ENCODE measurements at places on chromosomes 2 and 18. TPM values are rescaled to one million over a fixed set of nuclear protein-coding genes. Genes with fewer than 3 reads are reported as not detected.

DNA sequence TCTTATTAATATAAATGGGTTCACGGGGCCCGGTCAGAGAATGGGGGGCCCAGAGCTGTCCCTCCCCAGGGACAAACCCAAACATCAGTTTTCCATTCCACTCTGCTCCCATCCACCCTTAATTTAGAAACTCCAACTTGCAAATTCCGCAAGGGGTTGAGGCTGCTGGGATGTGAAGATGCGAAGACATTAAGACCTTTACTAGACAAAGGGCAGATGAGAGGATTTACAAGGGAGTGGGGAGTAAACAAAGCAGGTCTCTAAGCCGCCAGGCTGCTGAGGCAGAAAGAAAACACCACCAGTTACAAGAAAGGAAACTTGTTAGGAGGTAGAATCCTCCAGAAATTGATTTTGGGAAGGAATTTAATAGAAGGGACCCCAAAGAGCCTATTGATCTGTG lies 33.1 kb downstream of the MARCO start:
- no peak for DNase-seq
- no peaks in the 10 kb centered on the region for H3K4me1 ChIP-seq
- H3K4me3 ChIP-seq: no peak overlapping the region
- H3K27me3 ChIP-seq: peaks cover 8% of the 10 kb centered on the region
- no peaks in the 10 kb centered on the region for H3K36me3 ChIP-seq

GRCh38 chr2:213723707-213724106 lies 439.4 kb downstream of the SPAG16 start:
- no peak for DNase-seq
- no peaks in the 10 kb centered on the region for H3K27me3 ChIP-seq
- no peak overlapping the region for H3K27ac ChIP-seq
- no peak overlapping the region for H3K4me3 ChIP-seq
- no peaks in the 10 kb centered on the region for H3K4me1 ChIP-seq

DNA sequence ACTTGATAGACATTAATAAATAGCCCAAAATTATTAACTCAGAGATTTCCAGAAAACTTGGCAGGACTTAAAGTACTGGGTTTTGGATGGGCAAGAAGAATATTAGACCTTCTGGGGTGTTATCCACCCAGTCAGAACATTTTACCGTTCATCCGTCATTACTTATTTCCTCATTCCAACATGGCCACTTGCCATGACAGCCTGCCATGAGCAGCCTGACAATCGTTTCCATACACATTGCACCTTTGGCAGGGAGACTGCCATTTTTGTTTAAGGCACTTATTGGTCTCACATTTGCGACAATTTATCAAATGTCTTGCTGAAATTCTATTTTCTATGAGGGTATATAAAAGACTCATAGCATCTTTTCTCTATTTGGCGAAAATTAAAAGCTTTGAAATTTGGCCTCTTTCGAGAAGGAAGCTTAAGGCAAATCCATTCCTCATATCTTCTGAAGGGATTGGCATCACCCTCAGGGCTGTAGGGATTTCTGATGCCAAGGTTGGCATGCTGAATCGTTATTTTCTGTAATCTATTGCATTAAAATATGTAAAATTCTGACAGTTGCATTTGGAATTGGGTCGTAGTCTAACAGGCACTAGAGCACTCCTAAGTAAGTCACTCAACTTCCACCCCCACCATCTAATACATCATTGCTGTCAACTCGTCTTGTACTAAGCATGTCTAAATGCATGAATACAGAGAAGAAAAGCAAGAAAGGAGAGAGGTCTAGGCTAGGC lies 406.3 kb upstream of the PIK3C3 start:
- no peak overlapping the region for H3K4me3 ChIP-seq
- no peak for DNase-seq
- no peak overlapping the region for H3K27ac ChIP-seq
- H3K4me1 ChIP-seq: no peaks in the 10 kb centered on the region

GRCh38 chr2:82062463-82062862 lies 1757.9 kb upstream of the LRRTM1 start:
- no peak for DNase-seq
- H3K4me1 ChIP-seq: no peaks in the 10 kb centered on the region
- no peak overlapping the region for H3K4me3 ChIP-seq
- H3K27me3 ChIP-seq: no peaks in the 10 kb centered on the region
- H3K36me3 ChIP-seq: no peaks in the 10 kb centered on the region

DNA sequence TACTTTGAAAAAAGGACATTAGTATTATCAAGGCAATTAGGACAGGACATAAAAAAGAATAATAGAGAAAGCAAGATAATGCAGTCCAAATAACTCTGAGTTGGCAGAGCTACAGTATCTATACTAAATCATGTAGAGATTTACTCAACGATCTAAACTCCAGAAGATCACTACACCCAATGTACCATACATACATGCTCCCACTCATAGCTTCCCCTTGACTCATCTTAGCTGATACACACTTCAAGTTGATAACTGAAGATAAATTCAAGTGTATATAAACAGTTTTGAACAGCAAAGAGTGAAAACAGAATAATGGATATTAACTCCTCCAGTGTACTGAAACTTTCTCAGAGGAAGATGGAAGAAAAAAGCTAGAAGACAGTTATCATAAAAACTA lies 78.5 kb downstream of the SESTD1 start:
- DNase-seq: no peak
- peaks cover 39% of the 10 kb centered on the region for H3K4me1 ChIP-seq
- H3K27me3 ChIP-seq: no peaks in the 10 kb centered on the region

DNA sequence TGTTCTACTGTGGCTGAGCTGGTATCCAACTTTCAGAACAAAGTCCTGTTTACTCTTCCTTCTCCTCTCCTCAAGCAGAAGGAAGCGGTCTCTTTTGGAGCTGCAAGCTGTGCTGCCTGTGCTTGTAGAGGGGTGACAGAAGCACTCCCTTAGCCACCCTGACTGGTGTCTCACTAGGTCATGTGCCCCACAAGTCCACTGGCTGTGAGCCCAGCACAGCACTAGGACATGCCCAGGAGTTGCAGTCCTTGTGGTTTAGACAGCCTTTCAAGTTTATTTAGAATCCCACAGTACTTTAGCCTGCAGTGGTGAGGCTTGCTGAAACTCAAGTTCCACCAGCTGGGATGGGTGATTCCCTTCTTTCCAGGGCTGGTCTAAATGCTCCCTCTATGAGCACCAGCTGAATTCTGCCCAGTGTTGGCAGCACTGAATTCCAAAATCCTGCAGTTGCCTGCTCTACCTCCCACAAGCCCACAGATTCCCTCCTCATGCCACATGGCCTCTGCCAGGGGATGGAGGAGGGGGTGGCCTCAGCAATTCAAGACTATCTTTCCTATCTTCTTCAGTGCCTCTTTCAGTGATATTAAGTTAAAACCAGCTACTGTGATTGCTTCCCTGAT lies 61.2 kb downstream of the CCDC85A start:
- H3K4me3 ChIP-seq: no peak overlapping the region
- H3K36me3 ChIP-seq: no peaks in the 10 kb centered on the region
- no peak overlapping the region for H3K27ac ChIP-seq

- peak overlapping the region; percentile 35 for H3K27ac ChIP-seq
- peaks cover 69% of the 10 kb centered on the region for H3K36me3 ChIP-seq
- H3K27me3 ChIP-seq: no peaks in the 10 kb centered on the region
- H3K4me1 ChIP-seq: peaks cover 6% of the 10 kb centered on the region
- H3K4me3 ChIP-seq: no peak overlapping the region
These were observed 113.4 kb downstream of the GORASP2 start for GRCh38 chr2:171042253-171042969.

DNA sequence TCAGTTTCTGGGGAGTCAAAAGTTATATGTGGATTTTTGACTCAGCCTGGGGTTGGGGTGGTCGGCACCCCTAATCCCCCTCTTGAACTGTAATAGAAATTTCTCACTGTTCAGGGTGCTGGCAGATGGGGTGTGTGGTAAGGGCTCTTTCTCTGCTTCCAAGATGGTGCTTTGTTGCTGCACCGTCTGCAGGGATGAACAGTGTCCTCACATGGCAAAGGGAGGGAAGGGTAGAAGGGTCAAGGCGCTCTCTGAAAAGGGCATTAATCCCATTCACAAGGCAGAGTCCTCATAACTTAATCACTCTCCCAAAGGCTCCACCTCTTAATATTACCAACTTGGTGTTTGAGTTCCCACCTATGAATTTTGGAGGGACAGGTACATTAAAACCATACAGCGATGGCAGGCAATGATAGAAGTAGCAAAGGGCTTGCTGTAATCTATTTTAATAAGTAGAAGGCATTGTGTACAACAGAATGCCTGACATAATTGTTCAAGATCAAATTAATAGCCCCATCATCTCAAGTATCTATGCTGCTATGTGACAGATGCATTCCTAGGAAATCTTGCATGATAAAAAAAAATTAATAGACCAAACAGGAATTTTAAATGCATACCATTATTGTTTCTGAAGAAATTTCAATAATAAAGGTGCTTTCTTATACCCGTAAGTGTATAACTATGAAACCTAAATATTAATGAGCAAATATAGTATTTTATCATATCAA lies 28.1 kb downstream of the MMADHC start:
- no peak overlapping the region for H3K4me3 ChIP-seq
- no peak overlapping the region for H3K27ac ChIP-seq
- H3K27me3 ChIP-seq: no peaks in the 10 kb centered on the region
- H3K36me3 ChIP-seq: no peaks in the 10 kb centered on the region
- peaks cover 8% of the 10 kb centered on the region for H3K4me1 ChIP-seq
- DNase-seq: no peak

- no peaks in the 10 kb centered on the region for H3K27me3 ChIP-seq
- no peak overlapping the region for H3K4me3 ChIP-seq
- no peak for DNase-seq
- no peaks in the 10 kb centered on the region for H3K4me1 ChIP-seq
- H3K27ac ChIP-seq: no peak overlapping the region
These were observed 137.8 kb upstream of the COPS8 start for GRCh38 chr2:236947896-236948295.

DNA sequence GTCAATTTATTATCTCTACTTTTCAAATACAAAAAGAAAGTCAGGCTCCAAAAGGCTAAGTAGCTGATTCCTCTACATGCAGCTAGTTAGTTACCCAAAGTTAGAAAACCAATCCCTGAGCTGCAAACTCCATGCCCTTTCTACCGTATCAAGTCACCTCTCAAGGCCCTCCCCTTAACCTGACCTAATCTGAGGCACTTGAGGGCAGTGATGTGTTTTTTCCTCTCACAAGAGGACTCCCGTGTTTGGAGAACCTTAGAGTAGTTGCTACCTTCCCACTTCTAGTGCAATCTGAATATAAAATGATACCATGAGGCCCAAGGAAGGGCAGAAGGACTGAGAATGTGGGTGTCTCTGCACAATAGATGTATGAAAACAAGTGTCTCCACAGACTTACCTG lies 907.9 kb upstream of the CELF4 start:
- no peaks in the 10 kb centered on the region for H3K36me3 ChIP-seq
- H3K4me1 ChIP-seq: no peaks in the 10 kb centered on the region
- DNase-seq: no peak
- H3K27me3 ChIP-seq: no peaks in the 10 kb centered on the region
- no peak overlapping the region for H3K27ac ChIP-seq

DNA sequence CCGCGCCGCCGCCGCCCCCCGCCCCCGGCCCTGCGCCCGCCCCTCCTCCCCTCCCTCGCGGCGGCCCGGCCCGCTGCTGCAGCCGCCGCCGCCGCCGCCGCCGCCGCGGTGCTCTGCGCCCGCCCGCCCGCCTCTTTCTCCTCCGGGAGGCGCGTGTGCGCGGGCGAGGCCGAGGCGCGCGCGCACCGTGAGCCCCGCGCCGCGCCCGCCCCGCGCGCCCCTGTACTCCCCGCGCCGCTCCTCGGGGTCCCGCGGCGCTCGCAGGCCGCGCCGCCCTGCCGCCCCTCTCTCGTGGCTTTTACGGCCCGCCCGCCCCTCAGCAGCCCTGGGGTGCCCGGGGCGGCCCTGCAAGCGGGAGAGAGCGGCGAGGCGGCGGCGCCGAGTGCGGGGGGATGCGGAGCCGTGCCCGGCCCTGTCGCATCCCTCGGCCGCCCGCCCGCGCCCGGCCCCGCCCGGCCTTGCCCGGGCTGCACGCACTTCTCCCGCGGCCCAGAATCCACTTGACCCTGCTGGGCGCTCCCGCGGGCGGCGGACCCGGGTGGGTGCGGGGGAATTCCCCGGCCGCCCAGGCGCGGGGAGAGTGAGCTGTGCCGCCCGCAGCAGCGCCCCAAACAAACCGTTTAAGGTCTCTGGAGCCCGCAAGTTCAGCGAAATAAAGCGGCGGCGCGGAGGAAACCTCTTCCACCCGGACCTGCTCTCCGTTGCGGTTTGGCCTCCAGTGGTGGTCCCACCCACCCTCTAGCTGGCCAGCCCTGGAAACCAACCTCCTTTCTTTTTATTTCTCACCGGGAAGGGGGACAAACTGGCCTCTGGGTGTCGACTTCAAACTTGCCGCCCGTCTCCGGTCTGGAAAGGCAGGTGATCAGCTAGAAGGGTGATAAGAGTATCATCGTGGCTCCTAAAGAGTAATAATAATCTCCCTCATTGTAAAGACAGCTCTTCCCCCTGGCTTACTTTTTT lies 37.4 kb downstream of the AFF3 start:
- H3K4me3 ChIP-seq: peak overlapping the region; percentile 89
- peaks cover 44% of the 10 kb centered on the region for H3K4me1 ChIP-seq
- peak; percentile 50 for DNase-seq

DNA sequence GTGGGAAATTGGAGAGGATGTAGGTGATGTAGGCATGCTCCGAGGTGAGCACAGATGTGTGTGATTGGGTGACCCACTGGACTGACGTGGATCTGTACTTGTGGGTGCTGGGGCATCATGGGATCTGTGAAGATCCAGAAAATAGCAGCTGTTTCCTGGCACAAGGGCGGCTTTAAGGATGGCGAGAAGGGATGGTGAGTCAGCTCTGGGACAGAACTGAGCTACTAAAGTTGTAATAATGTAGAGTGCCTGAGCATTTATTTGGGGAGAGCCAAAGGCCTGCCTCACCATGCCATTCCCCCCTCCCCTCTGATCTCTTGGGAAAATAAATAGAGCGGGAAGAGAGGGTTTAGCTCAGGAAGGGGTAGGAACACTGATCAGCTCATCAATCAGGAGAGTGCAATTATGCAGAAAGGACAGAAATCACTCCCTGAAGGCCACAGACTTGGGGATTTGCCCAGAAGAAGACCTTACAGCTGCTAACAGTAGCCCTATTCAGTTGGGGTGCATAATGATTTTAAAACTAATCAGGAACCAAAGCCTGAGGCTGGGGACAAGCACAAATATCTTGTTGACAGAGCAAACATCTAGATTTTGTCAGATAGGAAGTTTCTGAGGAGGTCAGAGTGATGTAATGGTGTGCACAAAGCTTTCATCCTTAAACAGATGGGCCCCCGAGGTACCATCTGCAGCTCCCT lies 30.3 kb downstream of the TANC1 start:
- no peak overlapping the region for H3K4me3 ChIP-seq
- no peaks in the 10 kb centered on the region for H3K4me1 ChIP-seq
- no peaks in the 10 kb centered on the region for H3K36me3 ChIP-seq
- DNase-seq: no peak
- peaks cover 8% of the 10 kb centered on the region for H3K27me3 ChIP-seq

GRCh38 chr2:204900487-204900886 lies 355.2 kb downstream of the PARD3B start:
- no peak overlapping the region for H3K27ac ChIP-seq
- no peaks in the 10 kb centered on the region for H3K27me3 ChIP-seq
- H3K36me3 ChIP-seq: no peaks in the 10 kb centered on the region
- H3K4me3 ChIP-seq: no peak overlapping the region

GRCh38 chr2:25198209-25198525 lies 29.8 kb upstream of the POMC start:
- H3K36me3 ChIP-seq: no peaks in the 10 kb centered on the region
- H3K27me3 ChIP-seq: no peaks in the 10 kb centered on the region
- no peak overlapping the region for H3K4me3 ChIP-seq

FBXO48 gene
- total RNA-seq: 1.8 TPM

SGPP2 gene
- 12.4 TPM for total RNA-seq

SERPINB12 gene
- not detected for total RNA-seq

SETBP1 gene
- 72.8 TPM for total RNA-seq

SOX11 gene
- total RNA-seq: 0.05 TPM

CRYGC gene
- total RNA-seq: not detected
